ENCODE measurements at places on chromosomes 16 and 17. TPM values are rescaled to one million over a fixed set of nuclear protein-coding genes. Genes with fewer than 3 reads are reported as not detected.

Gene TXNL4B
- total RNA-seq, result 16.6 TPM

Gene RHBDL3
- total RNA-seq, result 0.50 TPM

- no peaks in the 10 kb centered on the region for H3K27me3 ChIP-seq
- no peak for DNase-seq
- H3K36me3 ChIP-seq, result no peaks in the 10 kb centered on the region
- peaks cover 2% of the 10 kb centered on the region for H3K4me1 ChIP-seq
Measured at GRCh38 chr17:8687737-8688466, 56.7 kb downstream of the CCDC42 start.

Gene CDH15
- total RNA-seq, result not detected

DNA sequence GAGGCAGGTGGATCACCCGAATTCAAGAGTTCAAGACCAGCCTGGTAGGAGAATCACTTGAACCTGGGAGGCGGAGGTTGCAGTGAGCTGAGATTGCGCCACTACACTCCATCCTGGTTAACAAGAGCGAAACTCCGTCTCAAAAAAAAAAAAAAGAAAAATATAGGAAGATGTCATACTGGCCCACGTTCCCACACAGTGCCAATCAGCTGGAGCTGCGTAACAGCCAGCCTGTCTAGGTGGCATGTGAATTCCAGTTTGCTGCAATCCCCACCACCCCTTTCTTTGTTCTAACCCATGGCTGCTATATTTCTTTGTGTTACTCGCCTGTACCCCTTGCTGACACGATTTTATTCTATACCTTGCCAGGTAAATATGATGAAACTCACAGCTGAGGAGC is 7.5 kb downstream of the NFATC2IP start:
- no peak overlapping the region for H3K4me3 ChIP-seq
- H3K27me3 ChIP-seq, result no peaks in the 10 kb centered on the region
- no peak overlapping the region for H3K27ac ChIP-seq
- H3K4me1 ChIP-seq, result no peaks in the 10 kb centered on the region
- H3K36me3 ChIP-seq, result peaks cover 12% of the 10 kb centered on the region
- DNase-seq, result no peak

Gene TMEM98
- 181 TPM for total RNA-seq

DNA sequence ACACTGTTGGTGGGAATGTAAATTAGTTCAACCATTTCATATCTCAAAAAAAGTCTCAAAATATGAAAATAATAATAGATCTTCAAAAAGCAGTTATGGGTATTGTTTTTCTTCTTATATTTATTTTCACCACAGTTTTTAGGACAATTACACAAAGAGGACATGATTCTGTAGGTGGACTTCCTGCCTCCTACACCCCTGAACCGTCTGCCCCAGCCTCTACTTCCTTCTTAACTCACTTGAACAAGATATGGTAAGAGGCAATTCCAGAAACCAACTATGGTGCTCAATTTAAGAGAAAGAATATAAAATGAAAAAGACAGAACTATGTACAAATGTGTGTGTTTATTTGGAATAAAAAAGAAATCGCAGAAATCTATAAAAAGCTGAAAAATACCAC is 74.1 kb upstream of the MON1B start:
- no peaks in the 10 kb centered on the region for H3K36me3 ChIP-seq
- peaks cover 13% of the 10 kb centered on the region for H3K4me1 ChIP-seq
- no peak overlapping the region for H3K27ac ChIP-seq
- DNase-seq, result no peak
- H3K27me3 ChIP-seq, result no peaks in the 10 kb centered on the region
- no peak overlapping the region for H3K4me3 ChIP-seq

GRCh38 chr17:82786427-82786826 is 34.6 kb downstream of the TBCD start:
- H3K4me1 ChIP-seq, result peaks cover 6% of the 10 kb centered on the region
- H3K27me3 ChIP-seq, result no peaks in the 10 kb centered on the region
- H3K36me3 ChIP-seq, result peaks cover 4% of the 10 kb centered on the region
- no peak for DNase-seq
- H3K27ac ChIP-seq, result no peak overlapping the region

Gene KRTAP9-3
- not detected for total RNA-seq

Gene GAS2L2
- total RNA-seq, result 0.11 TPM

DNA sequence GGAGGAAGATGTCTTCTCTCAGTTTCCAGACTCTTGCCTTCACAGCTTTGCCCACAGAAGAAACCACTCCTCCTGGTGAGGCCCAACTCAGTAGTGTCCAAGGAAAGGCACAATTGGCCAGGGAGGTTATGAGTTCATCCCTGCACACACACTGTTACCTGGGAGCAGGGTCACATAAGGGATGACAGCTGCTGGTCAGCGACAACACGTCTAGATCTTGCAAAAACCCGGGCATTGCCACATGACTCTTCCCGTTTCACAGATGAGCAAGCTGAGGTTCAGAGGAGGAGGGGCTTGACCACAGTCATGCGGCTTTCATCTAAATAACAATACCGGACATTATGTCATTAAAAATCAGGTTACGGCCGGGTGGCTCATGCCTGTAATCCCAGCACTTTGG is 186.0 kb downstream of the COPRS start:
- H3K4me3 ChIP-seq, result no peak overlapping the region
- no peak overlapping the region for H3K27ac ChIP-seq
- DNase-seq, result no peak
- no peaks in the 10 kb centered on the region for H3K4me1 ChIP-seq
- no peaks in the 10 kb centered on the region for H3K36me3 ChIP-seq
- H3K27me3 ChIP-seq, result peaks cover 29% of the 10 kb centered on the region

DNA sequence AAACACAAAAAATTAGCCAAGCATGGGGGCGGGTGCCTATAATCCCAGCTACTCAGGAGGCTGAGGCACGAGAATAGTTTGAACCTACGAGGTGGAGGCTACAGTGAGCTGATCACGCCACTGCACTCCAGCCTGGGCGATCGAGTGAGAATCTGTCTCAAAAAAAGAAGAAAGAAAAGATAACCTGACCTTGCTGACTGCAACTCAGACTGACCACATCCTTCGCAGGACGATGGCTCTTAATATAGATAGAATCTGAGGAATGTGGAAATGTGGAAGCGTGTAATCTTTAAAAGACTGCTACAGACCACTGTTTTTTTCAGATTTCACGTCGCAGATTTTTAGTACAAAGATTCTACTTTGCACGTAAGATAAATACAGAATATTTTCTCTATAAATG is 37.8 kb downstream of the KLHDC4 start:
- H3K27ac ChIP-seq, result no peak overlapping the region
- H3K27me3 ChIP-seq, result no peaks in the 10 kb centered on the region
- H3K4me1 ChIP-seq, result no peaks in the 10 kb centered on the region
- DNase-seq, result no peak
- H3K36me3 ChIP-seq, result peaks cover 28% of the 10 kb centered on the region

Data from progenitor cell of endocrine pancreas (in vitro differentiated cells).